ENCODE measurements at places on chromosomes 13 and 19.

- no peak for DNase-seq
Observed at GRCh38 chr13:40159736-40160135, 504.3 kb downstream of the COG6 start.

DNA sequence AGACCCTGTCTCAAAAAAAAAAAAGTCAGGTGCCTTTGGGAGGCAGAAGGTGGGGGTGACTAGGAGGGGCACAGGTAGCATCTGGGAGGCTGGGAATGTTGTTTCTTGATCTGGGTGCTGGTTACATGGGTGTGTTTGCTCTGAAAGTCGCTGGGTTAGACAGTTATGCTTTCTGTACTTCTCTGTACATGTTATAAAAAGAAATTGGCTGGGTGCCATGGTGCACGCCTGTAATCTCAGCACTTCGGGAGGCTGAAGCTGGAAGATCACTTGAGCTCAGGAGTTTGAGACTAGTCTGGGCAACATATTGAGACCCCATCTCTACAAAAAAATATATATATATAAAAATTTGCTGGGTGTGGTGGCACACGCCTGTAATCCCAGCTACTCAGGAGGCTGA is 15.1 kb downstream of the NOSIP start:
- DNase-seq, result peak; percentile 26

- DNase-seq, result no peak
Observed at GRCh38 chr19:32661318-32661717, 13.7 kb downstream of the ANKRD27 start.

GRCh38 chr19:4077800-4078684 is 11.3 kb upstream of the ZBTB7A start:
- no peak for DNase-seq

- no peak for DNase-seq
Observed at GRCh38 chr19:11489378-11489777, 8.5 kb upstream of the ELAVL3 start.

- DNase-seq, result no peak
Observed at GRCh38 chr13:85700906-85701305, 98.3 kb downstream of the SLITRK6 start.

DNA sequence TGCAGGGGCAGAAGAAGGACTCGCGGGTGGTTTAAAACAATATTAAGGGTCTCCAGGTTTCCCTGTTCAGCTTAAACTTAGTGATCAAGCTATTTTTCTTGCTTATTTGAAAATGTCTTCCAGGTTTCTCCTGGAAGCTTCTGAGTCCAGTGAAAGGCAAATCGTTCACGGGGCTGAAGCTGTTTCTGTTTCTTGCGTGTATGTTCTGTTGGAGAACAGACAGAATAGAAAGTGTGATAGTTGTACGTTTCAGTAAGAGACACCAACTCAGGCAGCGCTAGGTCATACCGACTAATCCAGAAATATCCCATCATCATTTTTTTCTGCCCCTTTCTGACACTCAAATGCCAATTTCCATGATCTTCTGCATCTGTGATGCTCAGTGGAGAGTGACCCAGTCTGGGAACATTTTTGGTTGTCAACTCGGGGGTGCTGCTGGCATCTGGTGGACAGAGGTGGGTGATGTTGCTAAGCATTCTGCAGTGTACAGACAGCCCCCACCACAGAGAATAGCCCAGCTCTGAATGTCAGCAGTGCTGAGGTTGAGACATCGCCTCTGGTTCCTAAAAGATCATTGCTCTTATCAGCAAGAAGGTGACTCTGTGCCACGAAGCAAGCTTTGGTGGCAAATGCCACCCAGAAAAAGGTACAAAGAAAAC is 4.3 kb downstream of the KLF2 start:
- no peak for DNase-seq

GRCh38 chr13:21478881-21479808 is 20.0 kb upstream of the ZDHHC20 start:
- DNase-seq, result peak; percentile 76

DNA sequence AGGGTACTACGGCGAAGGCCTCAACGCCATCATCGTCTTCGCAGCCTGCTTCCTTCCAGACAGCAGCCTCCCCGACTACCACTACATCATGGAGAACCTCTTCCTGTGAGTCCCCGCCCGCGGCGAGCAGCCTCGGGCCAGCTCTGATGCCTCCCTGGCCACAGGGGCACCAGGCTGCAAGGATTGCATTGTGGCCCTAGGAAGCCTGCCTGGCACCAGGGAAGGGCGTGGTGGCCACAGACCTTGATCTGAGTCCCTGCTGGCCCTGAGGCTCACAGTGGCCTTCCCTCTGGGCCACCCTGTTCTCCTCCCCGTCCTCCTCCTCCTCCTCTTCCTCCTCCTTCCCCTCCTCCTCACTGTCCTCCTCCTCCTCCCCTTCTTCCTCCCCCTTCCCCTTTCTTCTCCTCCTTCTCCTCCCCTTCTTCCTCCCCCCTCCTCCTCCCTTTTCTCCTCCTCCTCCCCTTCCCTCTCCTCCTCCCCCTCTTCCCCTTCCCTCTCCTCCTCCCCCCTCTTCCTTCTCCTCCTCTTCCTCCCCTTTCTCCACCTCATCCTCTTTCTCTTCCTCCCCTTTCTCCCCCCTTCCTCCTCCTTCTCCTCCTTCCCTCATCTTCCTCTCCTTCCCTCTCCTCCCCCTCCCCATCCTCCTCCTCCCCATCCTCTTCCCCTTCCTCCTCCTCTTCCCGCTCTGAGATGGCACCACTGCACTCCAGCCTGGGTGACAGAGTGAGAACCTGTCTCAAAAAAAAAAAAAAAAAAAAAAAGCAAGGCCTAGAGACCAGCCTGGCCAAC is 24.4 kb upstream of the NMRK2 start:
- no peak for DNase-seq

GRCh38 chr19:49677231-49677900 is at the start of gene PRMT1:
Gene PRMT1, plus strand, starts transcription at chr19:49677271. Its CDS starts 10 bp downstream, at chr19:49677281.
- no peak for DNase-seq

GRCh38 chr19:1501200-1501595 is 10.2 kb downstream of the REEP6 start:
- no peak for DNase-seq

GRCh38 chr13:27672025-27672424 is 50.3 kb downstream of the POLR1D start:
- DNase-seq, result no peak

DNA sequence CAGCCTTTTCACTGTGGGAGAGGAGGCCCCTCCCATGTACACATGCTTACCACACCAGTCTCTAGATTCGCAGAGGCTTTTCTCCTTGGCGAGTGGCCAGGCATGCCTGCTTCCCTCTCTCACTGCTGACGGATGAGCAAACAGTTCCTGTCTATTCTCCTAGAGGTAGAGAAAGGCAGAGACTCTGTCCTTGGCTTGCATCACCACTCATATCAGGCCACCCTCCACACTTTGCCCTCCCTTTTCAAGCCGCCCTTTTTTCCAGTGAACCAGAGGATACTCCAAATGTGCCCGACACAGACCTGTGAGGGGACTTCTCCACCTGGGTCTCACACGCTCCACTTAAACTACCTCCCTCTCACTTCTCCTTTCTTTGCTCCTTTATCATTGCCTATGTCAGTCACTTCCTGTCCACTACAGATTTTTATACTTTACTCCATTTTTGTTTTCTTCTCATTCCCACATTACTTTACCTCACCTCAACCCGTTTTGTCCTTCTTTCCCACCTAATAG is 284.6 kb downstream of the DNAJC15 start:
- peak; percentile 98 for DNase-seq

DNA sequence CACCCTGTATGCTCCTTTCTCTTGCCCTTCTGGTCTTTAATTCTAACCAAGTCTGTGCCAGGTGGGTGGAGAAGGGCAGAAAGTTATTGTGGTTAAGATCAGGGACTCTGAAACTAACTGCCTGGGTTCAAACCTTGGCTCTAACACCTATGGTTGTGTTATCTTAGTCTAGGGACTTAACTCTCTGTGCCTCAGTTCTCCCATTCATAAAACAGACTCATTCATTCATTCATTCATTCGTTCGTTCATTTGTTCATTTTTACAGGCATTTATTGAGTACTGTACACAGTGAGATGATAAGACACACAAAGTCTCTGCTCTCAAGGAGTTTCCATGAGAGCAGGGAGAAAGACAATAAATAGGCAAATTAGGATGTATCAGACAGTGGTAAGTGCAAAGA is 30.1 kb downstream of the SOX21 start:
- no peak for DNase-seq

DNA sequence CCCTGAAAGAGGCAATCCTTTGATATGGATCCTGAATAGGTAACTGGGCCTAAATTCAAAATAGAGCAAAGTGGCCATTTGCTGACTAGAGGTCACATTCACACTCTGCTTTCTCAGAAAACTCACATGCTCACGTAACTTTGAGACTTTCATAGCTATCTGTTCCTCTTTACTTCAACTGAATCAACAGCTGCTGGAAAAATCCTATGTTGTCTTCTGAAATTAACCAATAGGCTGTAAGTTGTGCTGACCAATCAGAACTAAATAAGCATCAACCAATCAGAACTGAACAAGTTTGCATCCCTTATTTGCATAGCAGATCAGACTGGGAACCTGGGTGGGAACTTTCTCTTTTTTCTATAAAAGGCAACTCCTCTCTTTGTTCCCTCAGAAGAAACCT is 24.0 kb upstream of the TBC1D4 start:
- no peak for DNase-seq

DNA sequence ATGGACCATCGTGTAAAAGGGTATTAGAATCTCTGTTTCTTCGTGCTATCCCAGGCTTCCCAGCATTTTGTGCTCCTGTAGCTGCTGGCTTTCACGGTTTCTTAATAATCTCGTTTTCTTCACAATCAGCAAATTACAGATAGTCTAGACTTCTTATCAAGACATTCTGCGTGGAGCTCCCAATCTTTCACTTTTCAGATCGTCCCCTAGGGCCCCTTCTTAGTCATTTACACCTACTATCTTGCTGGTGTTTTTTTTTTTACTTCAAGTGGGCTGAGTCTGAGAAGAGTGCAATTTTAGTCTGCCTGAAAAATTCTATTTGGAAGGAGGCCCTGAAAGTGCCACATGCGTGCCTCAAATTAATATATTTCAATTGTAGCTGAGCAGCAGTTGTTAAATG is 275.1 kb downstream of the SHISA2 start:
- no peak for DNase-seq

DNA sequence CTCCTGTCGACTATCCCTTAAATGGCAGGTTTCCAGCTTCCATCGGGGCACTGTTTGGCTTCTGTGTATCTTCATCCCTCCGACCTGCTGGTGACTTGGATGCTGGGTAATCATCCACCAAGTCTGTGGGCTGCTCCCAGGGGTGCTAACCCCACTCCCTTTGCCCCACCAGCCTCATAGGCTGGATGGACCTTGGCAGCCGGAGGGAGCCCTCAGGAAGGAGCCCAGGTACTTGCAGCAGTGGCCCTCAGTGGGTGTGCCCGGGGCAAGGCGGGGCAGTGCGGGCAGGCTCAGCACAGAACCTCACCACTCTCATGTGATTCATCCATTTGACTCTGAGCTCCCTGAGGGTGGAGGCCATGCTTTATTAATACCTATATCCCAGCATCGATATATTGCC is 27.4 kb upstream of the TUBGCP3 start:
- no peak for DNase-seq

GRCh38 chr13:48749699-48750473 is 96.2 kb downstream of the CYSLTR2 start:
- peak; percentile 100 for DNase-seq
